Anterior cingulate cortex (tissue), 58 donors: ENCODE measurements at places on chromosomes 1 and 21.
A peak's percentile ranks its signal among the peaks of the same experiment; 100 is the strongest.

DNA sequence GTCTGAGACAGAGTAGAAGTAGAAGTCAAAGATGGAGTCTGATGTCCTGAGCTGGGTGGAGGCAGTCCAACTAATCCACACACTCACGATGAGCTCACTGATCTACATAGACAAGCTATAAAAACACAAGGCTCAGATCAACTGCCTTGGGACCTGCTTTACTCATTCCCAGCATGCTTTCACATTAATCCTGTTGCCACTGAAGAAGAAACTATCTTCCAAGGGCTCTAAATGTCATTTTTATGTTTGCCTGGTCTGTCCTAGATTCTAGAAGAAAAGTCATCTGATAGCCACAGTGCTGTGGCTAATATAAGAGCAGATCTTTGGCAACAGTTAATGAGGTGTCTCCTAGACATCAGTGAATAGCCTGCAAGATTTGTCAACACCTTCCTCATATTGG, 522.7 kb downstream of the NUF2 start:
- DNase-seq: no peak

DNA sequence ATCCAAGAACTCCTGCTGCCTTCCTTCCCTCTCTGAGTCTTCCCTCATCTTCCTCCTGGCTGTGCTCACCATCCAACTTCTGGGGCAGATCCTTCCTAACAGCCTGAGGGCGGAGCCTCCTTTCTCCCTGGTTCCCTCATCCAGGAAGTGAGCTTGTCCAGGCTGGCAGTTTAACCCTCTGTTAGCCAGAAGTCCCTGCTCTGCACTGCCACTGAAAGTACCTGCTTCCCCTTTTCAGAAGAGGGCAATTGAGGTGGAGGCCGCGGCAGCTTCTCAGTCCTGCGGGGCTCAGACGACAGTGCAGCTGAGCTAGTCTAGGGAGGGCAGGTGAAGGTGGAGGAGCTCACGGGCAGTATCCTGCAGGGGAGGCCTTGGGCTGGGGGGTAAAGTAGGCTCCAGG, 149.1 kb downstream of the FCRL5 start:
- DNase-seq: no peak

DNA sequence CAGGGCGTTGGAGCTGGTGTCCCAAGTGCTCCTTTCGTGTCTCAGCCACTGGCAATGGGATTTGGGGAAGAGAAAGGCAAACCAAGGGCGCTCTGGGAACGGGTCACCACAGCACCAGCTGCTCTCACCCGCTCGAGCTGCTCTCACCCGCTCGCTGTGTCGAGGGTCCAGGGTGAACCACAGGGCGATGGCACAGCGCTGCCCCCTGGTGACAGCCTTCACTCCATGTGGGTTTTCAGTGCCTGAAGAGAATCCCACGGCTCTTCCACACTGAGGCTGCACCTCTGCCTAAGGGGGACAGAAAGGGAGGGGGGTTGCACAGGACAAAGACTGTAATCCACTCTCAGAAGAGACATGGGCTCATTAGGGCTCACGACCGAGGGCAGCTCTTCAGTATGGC, 7.1 kb upstream of the CLDN19 start:
- DNase-seq: no peak

DNA sequence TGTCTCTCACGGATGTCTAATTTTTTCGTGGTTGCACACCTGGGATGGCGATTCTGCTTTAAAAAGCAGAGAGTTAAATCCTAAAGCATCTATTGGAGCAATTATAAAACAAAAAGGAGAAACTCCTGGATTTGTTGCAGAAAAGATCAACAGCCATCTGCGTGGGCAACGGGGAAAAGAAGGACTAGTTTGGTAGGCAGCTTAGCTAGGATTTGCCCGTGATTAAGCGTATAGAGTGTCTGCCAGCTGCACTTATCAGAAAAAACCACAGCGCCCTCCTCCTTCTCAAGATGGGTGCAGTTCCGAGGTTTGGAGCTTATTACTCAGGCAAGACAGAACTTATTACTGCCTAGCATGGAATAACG, 526 bp upstream of the SLC25A24 start:
- DNase-seq: peak; percentile 41

- no peak for DNase-seq
These were observed 19.4 kb downstream of the EXTL2 start for GRCh38 chr1:100875228-100875627.

DNA sequence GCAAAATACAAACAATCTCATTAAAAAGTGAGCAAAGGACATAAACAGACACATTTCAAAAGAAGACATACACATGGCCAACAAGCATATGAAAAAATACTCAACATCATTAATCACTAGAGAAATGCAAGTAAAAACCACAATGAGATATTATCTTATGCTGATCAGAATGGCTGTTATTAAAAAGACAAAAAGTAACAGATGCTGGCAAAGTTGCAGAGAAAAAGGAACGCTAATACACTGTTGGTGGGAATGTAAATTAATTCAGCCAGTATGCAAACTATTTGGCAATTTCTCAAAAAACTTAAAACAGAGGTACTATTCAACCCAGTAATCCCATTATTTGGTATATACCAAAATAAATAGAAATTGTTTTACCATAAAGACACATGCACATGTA, 32.2 kb upstream of the TNFSF18 start:
- no peak for DNase-seq

DNA sequence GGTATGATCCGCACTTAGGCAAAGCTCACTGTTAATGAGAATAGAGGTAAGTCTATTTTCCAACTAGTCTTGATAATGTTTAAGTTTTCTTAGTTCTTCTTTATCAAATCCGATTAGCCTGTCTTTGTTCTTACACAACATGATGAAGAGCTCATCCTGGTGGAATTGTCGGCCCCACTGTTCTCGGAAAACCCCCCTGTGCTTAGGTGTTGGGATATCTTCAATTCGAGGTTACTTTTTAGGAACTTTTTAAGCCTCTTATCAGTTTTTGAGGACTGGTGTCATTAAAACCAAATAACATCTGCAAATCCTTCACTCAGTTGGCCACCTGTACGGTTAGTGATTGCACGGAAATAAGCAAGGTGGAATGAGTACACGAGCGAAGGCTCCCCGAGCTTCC, 60.7 kb upstream of the KIF26B start:
- no peak for DNase-seq

- no peak for DNase-seq
These were observed 166.1 kb downstream of the AJAP1 start for GRCh38 chr1:4820543-4820942.

GRCh38 chr1:167805041-167805556, 83.3 kb downstream of the MPZL1 start:
- DNase-seq: no peak

DNA sequence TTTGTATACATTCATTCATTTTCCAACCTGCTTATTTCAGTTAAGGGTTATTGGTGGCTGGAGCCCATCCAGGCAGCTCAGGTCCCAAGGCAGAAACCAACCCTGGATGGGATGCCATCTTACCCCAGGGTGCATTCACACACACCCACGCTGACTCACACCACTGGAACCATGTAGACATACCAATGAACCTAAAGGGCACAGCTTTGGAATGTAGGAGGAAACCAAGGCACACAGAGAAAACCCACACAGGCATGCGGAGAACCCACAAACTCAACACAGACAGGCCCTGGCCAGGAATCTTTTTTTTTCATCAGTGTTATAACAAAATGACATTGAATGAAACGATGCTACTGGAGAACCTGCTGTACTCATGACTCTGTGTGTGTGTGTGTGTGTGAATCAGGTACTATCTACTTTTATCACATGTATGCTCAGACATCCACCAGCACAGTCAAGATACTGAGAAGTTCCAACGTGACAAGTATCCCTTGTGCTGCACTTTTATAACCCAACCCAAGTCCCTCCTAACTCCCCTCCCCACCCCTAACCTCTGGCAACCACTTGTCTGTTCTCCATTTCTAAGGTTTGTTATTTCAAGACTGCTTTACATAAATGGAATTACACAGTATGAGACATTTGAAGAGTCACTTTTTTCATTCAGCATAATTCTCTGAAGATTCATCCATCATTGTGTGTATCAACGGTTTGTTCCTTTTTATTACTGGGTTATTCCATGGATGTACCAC, 286.8 kb upstream of the PLD5 start:
- DNase-seq: no peak

DNA sequence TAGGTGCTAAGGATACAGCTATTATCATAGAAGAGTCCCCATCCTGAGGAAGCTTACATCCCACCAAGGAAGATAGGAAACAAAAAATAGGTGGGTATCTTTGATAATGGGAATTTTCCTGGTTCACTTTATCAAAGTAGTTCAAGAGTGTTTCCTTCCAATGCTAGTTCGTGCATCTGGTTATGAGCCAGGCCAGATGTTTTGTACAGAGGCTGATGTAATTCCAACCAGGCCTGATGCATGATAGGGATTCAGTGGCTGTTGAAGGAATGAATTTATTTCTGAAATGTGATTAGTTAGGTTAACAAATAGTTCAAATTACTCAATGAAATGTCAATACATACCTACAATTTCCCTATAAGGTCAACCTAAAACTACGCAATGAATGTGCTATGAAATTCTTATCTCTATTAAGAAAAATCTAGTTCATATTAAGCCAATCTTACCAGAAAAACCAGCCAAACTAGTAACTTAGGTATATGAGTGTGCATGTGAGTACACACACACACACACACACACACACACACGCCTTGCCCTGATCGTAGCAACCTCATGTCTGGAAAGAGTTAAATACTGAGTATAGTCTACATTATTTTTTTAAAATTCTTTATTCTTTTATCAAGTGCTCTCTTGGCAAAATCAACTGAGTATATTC, 9.5 kb upstream of the ZBTB18 start:
- DNase-seq: no peak

GRCh38 chr21:16330082-16330907, 600.5 kb downstream of the USP25 start:
- no peak for DNase-seq
